ENCODE measurements at places on chromosomes 6 and 20. TPM values are rescaled to one million over a fixed set of nuclear protein-coding genes. Genes with fewer than 3 reads are reported as not detected.

TFAP2D gene
- not detected for polyA plus RNA-seq

KIAA1755 gene
- polyA plus RNA-seq, result 3.1 TPM

PERP gene
- 19.9 TPM for polyA plus RNA-seq

MCCD1 gene
- 21.9 TPM for polyA plus RNA-seq

TCF19 gene
- 16.3 TPM for polyA plus RNA-seq

MOG gene
- 0.51 TPM for polyA plus RNA-seq

CTCFL gene
- polyA plus RNA-seq, result 2.2 TPM

DEFB119 gene
- polyA plus RNA-seq, result not detected

LBP gene
- polyA plus RNA-seq, result not detected

Measured in renal pelvis (tissue), 12 donors.